ENCODE measurements at places on chromosomes 16 and 17. TPM values are rescaled to one million over a fixed set of nuclear protein-coding genes. Genes with fewer than 3 reads are reported as not detected.

GRCh38 chr16:56710181-56710737, 19.7 kb upstream of the NUP93 start:
- H3K36me3 ChIP-seq, result no peaks in the 10 kb centered on the region
- H3K27ac ChIP-seq, result no peak overlapping the region
- no peaks in the 10 kb centered on the region for H3K4me1 ChIP-seq
- H3K27me3 ChIP-seq, result no peaks in the 10 kb centered on the region
- no peak overlapping the region for H3K4me3 ChIP-seq

DNA sequence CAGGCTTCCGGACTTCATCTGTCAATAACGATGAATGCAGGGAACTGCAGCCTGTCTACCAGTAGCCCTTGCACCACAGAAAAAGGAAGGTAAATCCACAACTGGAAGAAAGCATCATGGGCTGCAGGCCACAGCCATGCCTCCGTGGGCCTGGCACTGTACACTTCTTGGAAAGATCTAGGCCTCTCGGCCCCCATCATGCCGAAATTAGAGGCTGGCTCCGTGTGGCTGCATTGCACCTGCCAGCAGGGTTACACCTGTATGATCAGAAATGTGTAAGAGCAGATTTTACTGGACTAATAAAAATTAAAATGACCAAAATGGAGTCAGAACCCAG, 52.2 kb downstream of the SDK2 start:
- H3K36me3 ChIP-seq, result no peaks in the 10 kb centered on the region
- H3K4me3 ChIP-seq, result no peak overlapping the region
- no peaks in the 10 kb centered on the region for H3K4me1 ChIP-seq
- H3K27me3 ChIP-seq, result no peaks in the 10 kb centered on the region
- H3K27ac ChIP-seq, result no peak overlapping the region
- DNase-seq, result no peak

- no peak overlapping the region for H3K4me3 ChIP-seq
- DNase-seq, result no peak
- H3K27ac ChIP-seq, result no peak overlapping the region
- H3K4me1 ChIP-seq, result no peaks in the 10 kb centered on the region
Observed at GRCh38 chr17:61010661-61011170, 333.1 kb downstream of the BCAS3 start.

GRCh38 chr17:78993981-78994671, 14.4 kb upstream of the LGALS3BP start:
- H3K27me3 ChIP-seq, result no peaks in the 10 kb centered on the region
- DNase-seq, result no peak
- no peaks in the 10 kb centered on the region for H3K36me3 ChIP-seq
- H3K27ac ChIP-seq, result no peak overlapping the region

- no peak overlapping the region for H3K27ac ChIP-seq
- DNase-seq, result no peak
- no peaks in the 10 kb centered on the region for H3K4me1 ChIP-seq
- H3K4me3 ChIP-seq, result no peak overlapping the region
Observed at GRCh38 chr17:4836221-4836620, 3.1 kb downstream of the MINK1 start.

GRCh38 chr17:2337544-2338314, 428 bp downstream of the SGSM2 start:
- no peaks in the 10 kb centered on the region for H3K4me1 ChIP-seq
- H3K27ac ChIP-seq, result peak overlapping the region; percentile 97
- no peaks in the 10 kb centered on the region for H3K36me3 ChIP-seq

GRCh38 chr17:73831699-73832098, 187.5 kb upstream of the SDK2 start:
- no peak overlapping the region for H3K27ac ChIP-seq
- H3K27me3 ChIP-seq, result peaks cover 1% of the 10 kb centered on the region
- H3K4me1 ChIP-seq, result peaks cover 4% of the 10 kb centered on the region
- no peak overlapping the region for H3K4me3 ChIP-seq
- no peaks in the 10 kb centered on the region for H3K36me3 ChIP-seq

GRCh38 chr17:3985846-3986245, 21.6 kb upstream of the ATP2A3 start:
- no peak overlapping the region for H3K4me3 ChIP-seq
- H3K27me3 ChIP-seq, result no peaks in the 10 kb centered on the region
- no peaks in the 10 kb centered on the region for H3K36me3 ChIP-seq
- H3K27ac ChIP-seq, result no peak overlapping the region
- DNase-seq, result no peak

- no peak overlapping the region for H3K27ac ChIP-seq
- no peak for DNase-seq
- H3K27me3 ChIP-seq, result no peaks in the 10 kb centered on the region
- peaks cover 5% of the 10 kb centered on the region for H3K4me1 ChIP-seq
Observed at GRCh38 chr16:85132456-85133289, 20.4 kb upstream of the CIBAR2 start.

The PRR11 gene
- total RNA-seq, result 2.5 TPM

The SLC2A4 gene
- 27.4 TPM for total RNA-seq

The ODAD4 gene
- total RNA-seq, result 0.55 TPM

The MAFG gene
- 27.7 TPM for total RNA-seq

The P2RX1 gene
- 3.8 TPM for total RNA-seq

The MT1F gene
- total RNA-seq, result 18.5 TPM

The CLEC10A gene
- 5.7 TPM for total RNA-seq

The BAIAP2 gene
- 148 TPM for total RNA-seq

Data from prostate gland (tissue), 2 donors.